Calu3 (cell line): ENCODE measurements at places on chromosomes 2 and 18. TPM values are rescaled to one million over a fixed set of nuclear protein-coding genes. Genes with fewer than 3 reads are reported as not detected.

DNA sequence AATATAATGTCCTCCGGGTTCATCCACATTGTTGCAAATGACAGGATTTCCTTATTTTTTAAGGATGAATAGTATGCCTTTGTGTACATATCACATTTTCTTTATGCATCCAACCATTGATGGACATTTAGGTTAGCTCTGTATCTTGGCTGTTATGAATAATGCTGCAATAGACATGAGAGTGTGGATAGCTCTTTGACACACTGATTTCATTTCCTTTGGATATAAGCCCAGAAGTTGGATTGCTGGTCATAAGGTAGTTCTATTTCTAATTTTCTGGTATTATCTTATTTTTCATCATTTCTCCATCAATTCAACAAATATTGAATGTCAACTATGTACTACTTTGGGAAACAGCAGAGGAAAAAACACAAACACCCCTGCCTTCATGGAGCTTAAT is 423.3 kb downstream of the MTX2 start:
- DNase-seq = no peak

DNA sequence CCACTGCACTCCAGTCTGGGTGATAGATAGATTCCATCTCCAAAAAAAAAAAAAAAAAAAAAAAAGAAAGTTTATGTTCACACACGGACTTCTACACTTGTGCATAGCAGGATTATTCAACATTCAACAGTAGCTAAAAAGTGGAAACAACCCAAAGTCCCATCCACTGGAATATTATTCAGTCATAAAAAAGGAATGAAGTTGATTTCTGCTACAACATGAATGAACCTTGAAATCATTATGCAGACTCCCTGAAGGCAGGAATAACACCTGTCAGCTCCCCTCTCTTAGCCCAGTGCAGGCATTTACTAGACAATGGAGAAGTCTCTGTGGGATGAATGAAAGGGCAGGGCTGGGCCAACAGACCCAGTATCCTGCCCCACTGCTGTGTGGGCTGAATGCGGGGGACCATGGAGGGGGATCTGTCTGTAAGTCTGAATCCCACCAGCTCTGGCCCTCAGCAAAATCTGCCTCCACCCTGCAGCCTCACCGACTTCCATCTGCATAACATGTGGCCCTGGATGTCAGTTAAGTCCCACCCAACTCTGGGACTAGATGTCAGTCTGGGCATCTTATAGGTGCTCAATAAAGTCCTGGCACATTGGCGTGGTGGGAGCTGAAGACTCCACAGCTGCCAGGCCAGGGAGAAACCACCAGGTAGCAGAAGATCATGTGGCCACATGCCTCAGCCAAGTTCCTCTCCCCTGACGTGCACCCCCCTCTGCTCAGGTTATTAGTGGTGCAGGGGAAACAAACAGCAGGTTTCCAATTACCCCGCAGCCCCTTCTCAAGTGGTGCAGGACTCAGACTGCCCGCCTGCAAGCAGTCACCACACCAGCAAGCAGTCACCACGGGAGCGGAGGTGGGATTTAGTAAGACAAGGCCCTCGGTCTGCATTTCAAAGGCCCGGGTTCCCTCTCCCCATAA is 8.9 kb downstream of the ZFP36L2 start:
- DNase-seq = no peak

DNA sequence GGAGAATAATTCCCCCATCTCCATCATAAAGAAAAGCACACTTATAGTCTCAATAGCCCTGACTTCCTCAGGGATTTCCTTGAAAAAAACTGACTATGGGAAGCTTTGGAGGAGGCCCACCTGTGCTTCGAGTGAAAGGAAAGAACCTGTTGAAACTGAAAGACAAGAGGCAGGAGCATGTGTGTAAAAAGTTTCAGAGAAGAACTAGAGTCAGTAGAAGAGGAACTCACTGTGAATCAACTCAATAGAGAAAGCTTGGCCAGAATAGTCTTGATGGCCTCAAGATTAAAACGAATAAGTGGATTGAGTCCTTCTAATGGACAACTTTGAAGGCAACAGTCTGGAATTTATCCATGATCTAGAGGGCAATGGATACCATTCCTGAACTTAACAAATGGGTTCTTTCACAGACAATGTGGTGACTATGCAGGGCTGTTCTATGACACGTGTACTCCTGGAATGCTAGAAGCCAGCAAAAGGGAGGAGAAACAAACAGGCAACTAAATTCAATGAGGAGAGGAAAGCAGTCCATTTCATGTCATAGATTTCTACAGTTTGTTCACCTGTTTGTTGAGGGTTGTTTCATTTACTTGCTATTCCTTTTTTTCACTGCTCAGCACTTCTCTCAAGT is 442.3 kb downstream of the GRB14 start:
- DNase-seq = no peak

Gene SLC66A3
- total RNA-seq = 13.5 and 15.0 TPM in 2 replicates

Gene MTCL1
- 297 and 314 TPM in 2 replicates for total RNA-seq

Gene FOXI3
- not detected in 2 replicates for total RNA-seq
